Suppressor macrophage (primary cell): ENCODE measurements at places on chromosomes 3 and 15.

DNA sequence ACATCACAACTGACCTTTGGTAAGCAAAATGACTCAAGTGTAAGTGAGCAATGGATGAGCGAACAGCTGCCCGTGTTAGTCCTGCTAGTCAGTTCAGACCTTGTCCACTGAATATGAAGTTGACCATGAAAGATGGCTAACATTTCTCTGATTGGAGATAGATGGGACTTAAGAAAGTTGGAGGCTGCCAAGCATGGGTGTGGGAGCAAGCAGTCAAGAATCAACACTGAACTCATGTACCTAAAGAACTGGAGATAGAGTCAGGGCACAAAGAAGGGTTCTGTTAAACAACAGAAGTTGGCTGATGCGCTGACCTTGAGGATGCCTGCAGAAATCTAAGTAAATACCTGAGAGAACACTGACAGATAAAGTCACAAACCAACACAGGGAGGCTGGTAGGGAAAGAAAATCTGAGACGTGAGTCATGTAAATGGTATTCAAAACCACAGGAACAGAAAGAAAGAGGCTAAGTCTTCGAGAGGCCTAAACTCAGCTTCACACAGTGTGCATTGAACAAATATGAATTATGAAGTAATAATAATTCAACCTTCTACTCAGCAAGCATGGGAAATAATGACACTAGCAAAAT, 30.7 kb upstream of the ANPEP start:
- DNase-seq, result peak; percentile 20

DNA sequence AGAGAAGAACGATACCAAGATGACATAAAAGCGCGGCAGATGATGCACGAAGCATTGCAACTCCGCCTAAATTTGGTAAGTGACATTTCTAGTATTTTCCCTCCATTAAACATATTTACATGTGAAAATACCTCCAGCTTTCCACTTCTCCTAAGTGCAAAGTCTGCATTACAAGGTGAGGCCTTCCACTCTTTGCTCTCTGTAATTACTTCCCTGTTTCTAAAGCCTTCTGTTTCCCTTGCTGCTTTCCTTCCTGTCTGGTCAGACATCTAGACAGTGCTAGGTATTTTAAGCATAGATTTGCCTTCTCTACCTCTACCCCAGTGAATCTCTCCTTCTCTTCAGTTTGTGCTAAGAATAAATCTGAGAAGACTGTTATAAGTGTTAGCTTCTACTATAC, 1.9 kb downstream of the P2RY12 start:
- no peak for DNase-seq

DNA sequence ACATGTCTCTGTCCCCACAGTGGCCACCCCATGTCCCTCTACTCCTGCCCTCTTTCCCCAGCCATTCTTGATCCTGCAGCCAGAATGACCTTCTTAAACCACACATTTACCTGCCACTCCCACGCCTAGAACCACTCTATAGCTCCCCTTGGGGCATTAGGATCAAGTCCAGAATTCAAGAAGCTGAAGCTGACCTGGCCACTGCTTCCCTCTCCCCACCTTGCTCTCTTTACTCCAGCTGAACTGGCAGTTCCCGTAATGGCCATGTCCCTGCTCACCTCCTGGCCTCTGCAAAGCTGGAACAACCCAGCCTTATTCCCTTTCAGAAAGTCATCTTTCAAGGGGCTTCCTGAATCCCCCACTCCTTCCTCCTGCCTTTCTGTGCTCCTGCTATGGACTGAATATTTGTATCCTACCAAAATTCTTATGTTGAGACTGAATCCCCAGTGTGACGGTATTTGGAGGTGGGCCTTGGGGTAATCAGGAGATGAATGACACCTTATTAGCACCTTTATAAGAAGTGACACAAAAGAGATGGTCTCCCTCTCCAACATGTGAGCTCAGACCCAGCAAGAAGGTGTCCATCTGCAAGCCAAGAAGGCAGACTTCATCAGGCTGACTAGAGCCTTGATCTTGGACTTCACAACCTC, 3.8 kb downstream of the CSRNP1 start:
- DNase-seq, result no peak

DNA sequence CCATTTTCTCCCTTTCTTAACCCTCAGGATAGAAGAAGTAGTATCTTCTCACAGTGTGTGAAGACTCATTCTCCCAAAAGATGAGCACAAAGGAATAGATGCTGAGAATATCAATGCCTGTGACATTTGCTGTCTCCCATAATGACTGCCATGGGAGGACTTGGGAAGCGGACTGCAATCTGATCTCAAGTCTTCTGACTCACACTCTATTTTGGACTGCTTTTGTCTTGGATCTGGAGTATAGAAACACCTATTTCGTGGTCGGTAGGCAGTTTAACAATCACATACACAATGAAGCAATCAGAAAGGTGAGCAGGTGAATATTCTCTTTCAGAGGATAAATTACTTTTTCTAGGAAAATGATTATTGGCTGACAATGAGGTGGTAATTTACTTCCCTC, 852.0 kb downstream of the FHIT start:
- no peak for DNase-seq

GRCh38 chr15:56659197-56659596, 74.1 kb downstream of the ZNF280D start:
- no peak for DNase-seq

GRCh38 chr3:195752546-195753331, 32.0 kb downstream of the MUC20 start:
- DNase-seq, result peak; percentile 47

DNA sequence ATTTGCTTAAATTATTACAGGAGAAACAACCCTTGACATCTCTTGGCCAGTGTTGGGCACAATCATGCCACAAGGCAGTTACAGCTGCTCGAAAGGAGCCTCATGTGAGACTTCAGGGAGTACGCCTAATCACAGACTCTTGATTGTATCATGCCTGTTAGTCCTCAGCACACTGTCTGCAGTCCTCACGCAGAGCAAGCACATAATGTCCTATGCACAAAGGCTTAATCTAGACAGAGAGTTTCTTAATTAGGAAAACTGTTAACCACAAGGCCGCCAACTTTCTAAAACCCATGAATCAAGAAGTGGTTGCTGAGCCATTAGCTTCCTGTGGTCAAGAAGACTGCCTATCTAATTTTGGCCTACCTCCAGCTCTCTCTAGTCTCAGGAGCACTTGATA, 172.0 kb downstream of the UNC13C start:
- DNase-seq, result peak; percentile 5

DNA sequence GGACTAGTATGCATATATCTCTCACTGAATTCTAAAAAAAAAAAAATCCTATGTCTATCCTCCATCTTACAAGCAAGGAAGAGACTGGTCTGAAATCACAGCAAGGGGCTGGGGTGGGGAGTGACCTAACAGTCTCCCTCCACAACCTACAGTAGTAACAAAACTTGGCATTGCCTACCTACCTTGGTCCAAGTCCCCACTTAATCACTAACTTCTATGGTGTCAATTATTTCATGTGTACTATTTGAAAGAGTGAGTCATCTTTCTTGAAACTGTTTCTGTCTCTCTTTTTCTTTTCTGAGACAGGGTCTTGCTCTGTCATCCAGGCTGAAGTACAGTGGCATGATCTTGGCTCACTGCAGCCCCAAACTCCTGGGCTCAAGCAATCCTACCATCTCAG, 36.8 kb downstream of the CHAC1 start:
- DNase-seq, result no peak

DNA sequence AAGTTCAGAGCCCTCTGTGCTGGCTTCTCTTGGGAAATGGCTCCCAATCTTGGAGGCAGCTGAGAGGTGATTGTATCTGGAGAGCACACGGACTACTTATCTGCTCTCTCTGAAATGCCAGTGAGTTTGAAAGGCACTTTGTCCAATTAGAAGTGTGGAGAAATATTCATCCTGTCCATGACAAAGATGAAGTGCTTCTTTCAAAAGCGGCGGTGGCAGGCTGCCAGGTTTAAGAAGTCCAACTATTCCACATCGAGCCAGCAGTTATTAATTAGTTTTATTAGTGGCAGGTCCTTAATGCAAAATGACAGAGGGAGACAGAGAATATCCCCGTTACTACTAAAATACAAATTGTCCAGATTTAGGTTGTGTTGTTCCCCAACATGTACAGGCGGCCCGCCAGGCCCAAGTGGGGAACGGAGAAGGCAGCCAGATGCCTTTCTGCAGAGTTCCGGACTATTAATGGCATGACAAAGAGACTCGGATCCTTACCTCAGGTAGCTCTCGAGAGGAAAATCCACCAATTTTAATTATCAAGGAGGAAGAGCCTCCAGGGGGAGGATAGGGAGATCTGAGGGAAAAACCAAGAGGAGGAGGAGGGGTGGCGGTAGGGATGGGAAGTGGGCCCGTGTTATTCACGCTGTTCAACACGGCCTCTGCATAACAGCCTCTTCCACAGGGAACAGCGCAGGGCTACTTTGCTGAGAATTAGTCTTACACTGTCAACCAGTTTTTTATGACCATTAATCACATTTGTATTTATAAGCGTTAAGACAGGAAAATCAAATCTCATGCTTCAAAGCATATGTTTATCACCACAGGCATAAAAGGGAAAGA, 42.0 kb downstream of the RORA start:
- DNase-seq, result no peak

DNA sequence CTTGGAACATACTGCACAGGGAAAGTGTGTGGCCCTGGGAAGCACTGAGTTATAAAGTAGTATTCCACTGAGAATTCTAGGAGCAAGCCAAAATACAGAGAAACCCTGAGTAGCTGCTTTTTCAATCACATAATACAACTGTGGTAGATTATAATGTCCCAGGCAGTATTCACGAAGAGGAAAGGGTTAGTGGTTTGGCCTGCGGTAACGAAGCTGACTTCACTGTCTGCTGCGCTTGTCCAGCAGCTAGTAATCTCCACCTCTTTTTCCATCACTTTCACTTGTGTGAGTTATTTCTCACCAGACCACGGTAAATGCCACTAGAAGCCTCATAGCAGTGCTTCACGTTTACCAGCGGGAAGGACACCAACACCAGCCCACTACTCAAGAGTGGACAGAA, 34.4 kb downstream of the RPL39L start:
- no peak for DNase-seq

- DNase-seq, result no peak
These were observed 134.6 kb downstream of the MEIS2 start for GRCh38 chr15:36965570-36966342.

- DNase-seq, result no peak
These were observed 99.8 kb upstream of the NR2F2 start for GRCh38 chr15:96230526-96231181.

- no peak for DNase-seq
These were observed 1.1 kb downstream of the LTK start for GRCh38 chr15:41512512-41512939.

DNA sequence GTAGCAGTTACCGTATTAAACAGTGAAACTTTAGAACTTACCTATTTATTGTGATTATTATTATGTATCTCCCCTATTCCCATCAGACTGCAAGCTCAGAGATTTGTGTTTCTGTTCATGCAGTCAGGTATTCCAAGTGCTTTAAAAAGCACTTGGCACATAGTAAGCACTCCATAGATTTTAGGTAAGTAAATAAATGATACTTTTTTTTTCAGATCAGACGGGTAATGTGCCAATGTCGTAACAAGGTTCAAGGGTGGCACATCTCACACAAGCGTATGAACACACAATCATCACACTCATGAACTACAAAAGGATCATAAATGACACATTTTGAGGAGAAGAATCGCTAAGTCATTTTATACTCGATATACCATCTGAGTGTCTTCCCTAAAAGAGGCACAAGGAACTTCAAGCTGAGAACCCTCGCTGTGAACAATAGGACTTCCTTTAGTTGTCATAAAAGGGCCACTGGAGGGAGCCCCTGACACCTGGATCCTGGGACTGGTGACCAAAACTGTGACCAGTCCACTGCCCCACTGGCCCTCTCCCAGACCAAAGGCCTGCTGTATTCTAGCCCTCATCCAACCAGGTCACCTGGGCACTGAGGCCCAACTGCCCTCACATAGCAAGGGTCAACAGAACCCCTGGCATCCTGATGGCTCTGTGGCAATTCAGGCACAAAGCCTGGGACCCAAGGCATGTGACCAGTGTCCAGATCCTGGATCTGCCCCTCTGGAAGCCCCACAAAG, 32.1 kb downstream of the KIF9 start:
- DNase-seq, result peak; percentile 87

DNA sequence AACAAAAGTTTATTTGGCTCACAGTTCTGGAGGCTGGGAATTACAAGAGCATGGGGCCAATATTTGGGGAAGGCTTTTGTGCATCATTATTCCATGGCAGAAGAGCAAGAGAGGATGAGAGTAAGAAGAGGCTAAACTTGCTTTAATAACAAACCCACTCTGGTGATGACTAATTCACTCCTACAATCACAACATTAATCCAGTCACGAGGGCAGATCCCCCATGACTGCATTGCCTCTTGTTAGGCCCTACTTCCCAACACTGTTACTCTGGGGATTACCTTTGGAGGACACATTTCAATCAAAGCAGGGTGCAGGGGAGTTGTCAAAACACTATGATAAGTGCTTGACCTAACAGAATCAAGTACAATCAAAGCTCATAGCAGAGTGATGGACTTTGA, 181.7 kb downstream of the BBX start:
- peak; percentile 4 for DNase-seq

GRCh38 chr15:73318463-73319351, 50.1 kb downstream of the HCN4 start:
- no peak for DNase-seq

- no peak for DNase-seq
These were observed 62.0 kb downstream of the LMCD1 start for GRCh38 chr3:8563597-8563996.

GRCh38 chr3:133077688-133078087, 39.5 kb downstream of the TMEM108 start:
- DNase-seq, result no peak

DNA sequence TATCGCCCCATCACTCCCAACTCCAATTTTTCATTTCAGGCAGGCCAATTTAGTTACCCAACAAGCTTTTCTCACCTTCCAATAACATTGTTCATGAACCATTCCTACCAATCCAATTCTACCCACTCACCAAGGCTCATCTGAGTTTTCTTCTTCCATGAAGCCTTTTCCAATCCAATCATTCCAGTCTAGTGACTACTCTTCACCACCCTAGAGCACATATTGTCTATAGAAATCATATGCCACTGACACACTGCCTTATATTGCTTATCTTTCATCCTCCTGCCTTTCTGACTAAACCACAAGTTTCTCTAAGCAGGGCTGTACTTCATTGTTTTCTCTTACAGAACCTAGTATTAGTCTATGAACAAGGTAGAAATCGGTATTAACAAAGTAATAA, 11.4 kb downstream of the CCDC14 start:
- no peak for DNase-seq

GRCh38 chr3:16883723-16884083, 1.1 kb upstream of the PLCL2 start:
- DNase-seq, result no peak

GRCh38 chr3:73041537-73041936, 19.9 kb upstream of the EBLN2 start:
- no peak for DNase-seq

GRCh38 chr3:20079621-20080020, 39.4 kb downstream of the KAT2B start:
- no peak for DNase-seq
